GM20000 (cell line): ENCODE measurements at places on chromosomes 2 and 18.
A peak's percentile ranks its signal among the peaks of the same experiment; 100 is the strongest.

GRCh38 chr2:96823198-96823597 lies 7.1 kb downstream of the CNNM3 start:
- DNase-seq: no peak

GRCh38 chr18:59846814-59847490 lies 52.8 kb upstream of the PMAIP1 start:
- peak; percentile 80 for DNase-seq

GRCh38 chr2:27080603-27080936 lies 2.2 kb downstream of the EMILIN1 start:
- no peak for DNase-seq

- DNase-seq: no peak
Observed at GRCh38 chr2:110852051-110852450, 119.7 kb downstream of the ACOXL start.

GRCh38 chr18:55485666-55486065 lies 102.3 kb downstream of the TCF4 start:
- DNase-seq: no peak

DNA sequence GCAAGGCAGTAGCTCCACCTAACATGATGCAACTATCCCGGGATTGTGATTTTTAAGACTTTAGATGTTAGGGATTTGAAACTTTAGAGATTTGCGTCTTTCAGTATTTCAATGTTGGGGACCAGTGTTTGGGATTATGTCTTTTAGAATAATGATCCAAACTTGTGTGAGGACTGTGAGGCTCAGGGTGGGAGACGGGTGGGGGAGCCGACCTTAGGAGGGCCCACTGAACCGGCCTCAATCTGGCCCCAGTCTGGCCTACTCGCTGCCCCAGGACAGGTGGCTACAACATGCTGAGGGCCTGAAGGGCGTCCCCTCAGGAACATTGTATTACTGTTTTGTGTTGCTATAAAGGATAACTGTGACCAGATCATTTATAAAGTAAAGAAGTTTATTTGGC lies 10.7 kb downstream of the AMER3 start:
- no peak for DNase-seq

DNA sequence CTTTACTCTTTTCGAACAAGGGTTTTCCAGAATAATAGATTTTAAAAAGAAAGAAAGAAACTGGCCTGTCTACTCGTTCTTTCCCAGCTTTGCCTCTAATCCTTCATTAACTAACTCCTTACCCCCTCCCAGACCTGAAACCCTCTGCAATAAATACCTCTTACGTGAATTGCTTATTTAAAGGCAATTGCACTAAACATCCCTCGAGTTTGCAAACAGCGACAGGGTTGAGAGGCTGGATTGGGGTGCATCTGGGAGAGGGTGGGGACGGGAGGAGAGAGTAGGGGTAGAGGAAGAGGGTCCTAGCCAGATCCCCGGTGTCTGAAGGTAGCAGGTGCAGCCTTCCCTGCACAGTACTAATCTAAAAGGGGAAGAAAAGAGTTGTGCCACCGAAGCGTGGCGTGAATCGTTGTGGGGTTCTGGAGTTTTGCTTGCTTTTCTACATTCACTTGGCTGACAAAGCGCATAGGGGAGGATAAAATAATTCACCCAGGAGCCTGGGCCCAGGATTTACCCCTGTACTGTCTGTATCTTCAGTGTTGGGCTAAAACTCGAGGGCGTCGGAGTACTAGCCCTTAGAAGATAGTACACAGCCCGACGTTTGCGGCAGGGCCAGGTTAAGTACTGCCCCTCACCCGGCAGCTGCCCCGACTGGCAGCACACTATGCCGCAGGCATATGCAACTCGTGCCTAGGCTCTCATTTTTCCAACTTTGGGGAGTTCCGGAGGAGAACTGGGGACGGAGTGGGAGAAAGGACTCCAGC lies 1.9 kb upstream of the NEUROD1 start:
- DNase-seq: no peak

GRCh38 chr2:235568431-235568830 lies 74.6 kb downstream of the AGAP1 start:
- no peak for DNase-seq

GRCh38 chr2:99112617-99113016 lies 28.9 kb upstream of the C2orf15 start:
- no peak for DNase-seq

GRCh38 chr2:122322815-122323214 lies 567.4 kb downstream of the TSN start:
- no peak for DNase-seq

GRCh38 chr2:203583701-203584100 lies 48.6 kb upstream of the RAPH1 start:
- DNase-seq: peak; percentile 8

GRCh38 chr2:117958186-117958585 lies 55.7 kb downstream of the CCDC93 start:
- DNase-seq: no peak

DNA sequence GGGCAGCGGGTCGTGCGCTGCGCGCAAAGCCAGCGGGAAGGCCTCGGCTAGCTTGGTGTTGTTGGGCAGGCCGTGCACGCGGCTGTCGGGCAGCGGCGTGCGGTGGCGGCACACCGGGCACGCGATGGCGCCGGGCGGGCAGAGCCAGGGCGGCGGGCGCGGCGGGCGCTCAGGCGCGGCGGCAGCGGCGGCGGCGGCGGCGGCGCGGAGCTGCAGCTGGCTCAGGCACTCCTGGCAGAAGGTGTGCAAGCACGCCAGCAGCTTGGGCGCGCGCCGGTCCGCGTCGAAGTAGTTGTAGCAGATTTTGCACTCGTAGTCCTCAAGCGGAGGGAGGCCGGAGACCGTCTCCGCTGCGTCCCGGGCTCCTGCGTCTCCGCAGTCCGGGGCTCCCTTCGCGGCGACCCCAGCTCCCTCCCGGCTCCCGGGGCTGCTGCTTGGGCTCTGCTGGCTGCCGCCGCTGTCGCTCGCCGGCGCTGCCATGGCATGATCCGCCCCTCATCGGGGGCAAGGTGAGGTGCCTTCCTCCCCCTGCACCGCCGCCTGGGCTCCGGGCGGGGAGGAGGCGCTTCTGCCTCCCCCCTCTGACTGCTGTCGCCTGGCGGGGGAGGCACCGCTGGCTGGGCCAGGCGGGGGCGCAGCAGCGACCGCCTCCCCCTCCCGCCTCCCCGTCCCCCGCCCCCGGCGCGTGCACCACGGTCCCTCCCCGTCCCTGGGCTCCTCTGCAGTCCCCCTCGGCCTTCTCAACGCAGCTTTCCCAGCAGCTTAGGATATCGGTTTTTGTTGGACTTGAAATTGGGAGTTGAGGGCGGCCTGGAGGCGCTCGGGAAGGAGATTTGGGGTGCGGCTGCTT lies 21.0 kb upstream of the PAX3 start:
- DNase-seq: peak; percentile 86

DNA sequence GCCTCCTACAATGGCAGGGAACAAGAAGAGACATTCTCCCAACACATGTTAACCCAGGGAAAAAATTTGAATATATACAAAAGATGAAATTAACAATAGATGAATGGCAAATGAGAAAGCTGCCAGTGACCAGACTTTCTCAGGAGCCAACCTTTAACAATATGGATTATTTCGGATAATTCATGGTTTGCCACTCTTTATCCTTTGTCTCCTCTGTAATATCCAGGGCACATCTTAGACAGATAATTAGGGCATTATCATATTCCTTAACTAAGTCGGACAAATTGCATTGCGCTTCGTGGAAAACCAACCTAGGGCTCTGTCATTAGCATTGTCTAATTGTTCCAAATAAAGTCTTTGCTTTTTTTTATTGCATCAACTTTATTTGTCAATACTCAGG lies 97.3 kb downstream of the CDCA7 start:
- DNase-seq: no peak

- DNase-seq: no peak
Observed at GRCh38 chr2:219072741-219073250, 12.1 kb upstream of the IHH start.

- no peak for DNase-seq
Observed at GRCh38 chr2:42459296-42459695, 34.5 kb downstream of the KCNG3 start.

- DNase-seq: no peak
Observed at GRCh38 chr18:51236225-51236624, 38.7 kb upstream of the MEX3C start.

DNA sequence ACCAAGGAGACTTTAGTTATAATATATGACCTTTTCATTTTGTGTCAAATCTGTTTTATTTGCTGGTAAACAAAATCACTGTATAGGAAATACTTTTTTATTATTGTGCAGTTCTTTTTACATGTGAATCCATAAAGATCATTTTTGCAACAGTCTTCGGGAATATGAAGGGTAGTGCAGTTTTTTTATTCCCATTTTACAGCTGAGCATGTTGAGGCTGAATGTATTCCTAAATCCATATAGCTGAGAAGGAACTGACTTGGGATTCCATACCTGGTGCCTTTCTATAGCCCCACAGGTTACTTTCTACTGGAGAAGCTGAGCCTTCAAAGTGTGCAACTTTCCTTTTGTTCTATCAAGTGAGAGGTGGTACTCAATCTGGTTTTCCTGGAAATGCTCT lies 29.6 kb downstream of the RHOB start:
- DNase-seq: no peak

DNA sequence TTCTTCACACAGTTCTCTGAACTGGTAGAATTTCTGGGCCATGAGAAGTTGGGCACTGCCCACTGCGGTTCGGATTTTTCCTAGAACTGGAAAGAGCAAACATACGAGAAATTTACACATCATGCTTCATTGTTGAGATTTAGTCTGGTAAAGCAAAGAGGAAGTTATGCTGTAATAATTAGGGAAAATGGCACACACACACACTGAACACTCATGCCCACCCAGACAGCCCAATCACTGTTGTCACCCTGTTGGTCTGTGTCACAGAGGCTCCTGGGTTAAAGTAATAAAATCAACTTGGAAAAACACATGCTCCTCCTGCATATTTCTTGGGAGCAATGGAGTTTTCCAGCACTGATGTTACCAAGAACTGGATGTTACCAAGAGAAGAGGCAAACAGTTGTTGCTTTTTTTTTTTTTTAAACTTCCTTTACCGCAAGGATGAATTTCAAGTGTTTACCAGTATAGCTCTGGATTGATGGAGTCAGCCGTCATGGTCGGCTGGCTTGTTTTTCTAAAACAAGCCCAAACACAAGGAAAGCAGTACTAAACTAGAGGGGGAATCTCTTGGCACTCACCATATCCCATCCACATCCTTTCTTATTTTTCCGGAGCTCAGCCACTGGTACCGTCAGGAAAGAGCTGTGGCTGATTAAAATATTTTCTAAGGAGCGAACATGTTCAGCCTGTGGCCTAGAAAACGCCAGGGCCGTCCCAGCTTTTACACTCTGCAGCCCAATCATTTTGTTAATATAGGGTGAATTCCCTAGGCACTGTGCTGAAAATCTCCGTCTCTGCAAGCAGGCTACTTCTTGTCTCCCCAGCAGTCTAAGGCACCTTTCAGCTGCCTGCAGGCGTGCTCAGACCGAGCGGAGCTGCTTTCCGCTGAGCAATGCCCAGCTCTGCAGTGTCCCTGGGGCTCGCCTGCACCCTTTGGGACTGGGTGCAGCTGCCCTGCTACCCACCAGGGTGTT lies 58.9 kb downstream of the TGIF1 start:
- DNase-seq: no peak

DNA sequence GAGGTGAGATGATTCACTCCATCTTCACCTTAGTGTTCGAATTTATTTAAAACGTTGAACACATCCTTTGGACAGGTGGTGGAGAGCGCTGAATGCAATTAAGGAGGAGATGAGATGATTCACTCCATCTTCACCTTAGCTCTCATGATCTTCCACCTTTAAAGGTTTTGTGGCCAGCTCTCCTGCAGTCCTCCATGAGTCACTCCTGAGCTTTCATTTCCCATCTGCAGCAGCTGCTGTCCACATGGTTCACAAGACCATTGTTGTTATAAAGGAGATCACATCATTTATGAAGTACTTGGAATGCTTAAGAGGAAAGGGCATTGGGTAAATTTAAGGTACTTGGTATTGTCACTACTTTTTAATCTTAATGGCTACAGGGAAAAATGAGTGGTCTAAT lies 298.5 kb downstream of the PAX3 start:
- DNase-seq: no peak

DNA sequence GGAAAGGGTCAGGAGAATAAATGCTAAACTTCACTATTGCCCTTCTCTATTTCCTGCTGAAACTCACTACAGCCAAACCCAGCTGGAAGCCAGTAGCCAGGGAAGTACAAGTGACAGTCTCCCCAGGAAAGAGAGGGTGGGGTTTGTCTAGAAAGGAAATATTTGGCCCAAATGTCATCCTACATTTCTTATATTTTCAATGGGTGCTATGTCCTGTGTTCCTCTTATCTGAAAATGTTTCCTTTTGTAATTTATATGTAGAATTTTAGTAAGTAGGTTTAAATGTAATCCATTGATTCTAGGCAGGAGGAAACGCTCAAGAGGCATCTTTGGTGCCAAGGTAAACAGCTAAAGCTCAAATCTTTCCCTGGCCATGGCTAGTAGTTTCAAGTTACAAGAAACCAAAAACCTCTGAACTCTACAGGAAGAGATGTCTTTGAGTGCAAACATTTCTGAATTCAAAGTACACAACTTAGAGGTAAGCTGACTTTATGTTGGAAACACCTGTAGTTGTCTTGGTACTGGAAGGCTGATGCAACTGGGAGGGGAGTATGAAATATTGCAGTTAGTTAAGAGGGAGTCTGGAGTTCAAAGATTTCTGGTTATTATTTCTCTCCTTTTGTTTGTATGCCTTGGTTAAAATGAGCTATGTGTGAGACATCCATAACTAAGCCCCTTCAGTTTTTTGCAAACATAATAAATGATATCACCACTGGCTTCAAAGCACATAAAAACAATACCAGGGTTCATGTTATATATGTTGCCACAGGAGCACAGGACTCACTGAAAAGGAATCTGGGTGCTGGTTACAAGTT lies 356.1 kb upstream of the ZC3H15 start:
- no peak for DNase-seq

DNA sequence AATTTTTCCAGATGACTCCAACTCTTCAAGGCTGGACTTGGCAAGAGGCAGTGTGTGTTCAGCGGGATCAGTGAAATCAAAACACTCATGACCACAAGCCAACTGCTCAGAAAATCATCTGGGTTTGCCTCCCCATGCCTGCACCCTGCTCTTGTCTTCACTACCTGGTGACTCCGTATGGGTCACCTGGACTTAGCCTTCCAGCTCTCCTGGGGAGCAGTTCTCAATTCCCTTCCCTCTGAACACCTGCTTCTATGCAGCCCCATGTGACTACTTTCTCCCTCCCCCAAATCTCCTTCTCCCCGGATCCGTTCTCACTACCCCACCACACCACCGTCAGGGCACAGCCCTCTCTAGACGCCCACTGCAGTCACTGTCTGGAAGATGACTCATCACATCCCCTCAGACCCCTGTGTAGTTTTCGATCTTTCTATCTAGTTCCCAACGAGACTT lies 130.2 kb upstream of the ID2 start:
- DNase-seq: peak; percentile 55

GRCh38 chr2:183126635-183127034 lies 2.4 kb downstream of the NUP35 start:
- no peak for DNase-seq

GRCh38 chr2:235333076-235333475 lies 160.8 kb upstream of the AGAP1 start:
- DNase-seq: no peak

- DNase-seq: no peak
Observed at GRCh38 chr18:33051407-33051806, 278.6 kb upstream of the KLHL14 start.

- peak; percentile 23 for DNase-seq
Observed at GRCh38 chr18:62784338-62784965, 69.1 kb downstream of the PHLPP1 start.

- no peak for DNase-seq
Observed at GRCh38 chr18:13206301-13206700, 12.3 kb upstream of the LDLRAD4 start.
